ENCODE measurements at places on chromosomes 13 and 19.
A peak's percentile ranks its signal among the peaks of the same experiment; 100 is the strongest.

DNA sequence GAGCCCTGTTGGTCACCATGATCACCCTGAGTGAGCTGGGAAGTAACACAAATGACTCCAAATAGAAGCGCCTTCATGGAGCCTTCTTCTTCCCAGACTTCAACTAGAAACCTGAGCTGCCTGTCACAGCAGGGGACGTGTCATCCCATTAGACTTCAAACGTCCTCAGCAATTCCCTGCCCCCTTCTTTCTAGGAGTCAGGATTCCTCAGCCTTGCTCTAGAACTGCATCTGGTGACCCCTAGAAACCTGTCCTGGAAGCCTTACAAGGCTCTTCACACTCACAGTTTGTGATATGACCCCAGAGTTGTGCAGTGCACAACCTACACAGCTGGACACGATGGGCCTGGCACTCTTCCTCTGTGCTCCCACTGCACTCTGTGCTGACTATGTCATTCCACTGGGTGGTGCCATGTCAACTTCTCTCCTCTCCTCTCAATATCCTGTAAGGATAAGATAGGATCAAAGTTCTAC, 23.6 kb upstream of the TTYH1 start:
- DNase-seq = no peak

DNA sequence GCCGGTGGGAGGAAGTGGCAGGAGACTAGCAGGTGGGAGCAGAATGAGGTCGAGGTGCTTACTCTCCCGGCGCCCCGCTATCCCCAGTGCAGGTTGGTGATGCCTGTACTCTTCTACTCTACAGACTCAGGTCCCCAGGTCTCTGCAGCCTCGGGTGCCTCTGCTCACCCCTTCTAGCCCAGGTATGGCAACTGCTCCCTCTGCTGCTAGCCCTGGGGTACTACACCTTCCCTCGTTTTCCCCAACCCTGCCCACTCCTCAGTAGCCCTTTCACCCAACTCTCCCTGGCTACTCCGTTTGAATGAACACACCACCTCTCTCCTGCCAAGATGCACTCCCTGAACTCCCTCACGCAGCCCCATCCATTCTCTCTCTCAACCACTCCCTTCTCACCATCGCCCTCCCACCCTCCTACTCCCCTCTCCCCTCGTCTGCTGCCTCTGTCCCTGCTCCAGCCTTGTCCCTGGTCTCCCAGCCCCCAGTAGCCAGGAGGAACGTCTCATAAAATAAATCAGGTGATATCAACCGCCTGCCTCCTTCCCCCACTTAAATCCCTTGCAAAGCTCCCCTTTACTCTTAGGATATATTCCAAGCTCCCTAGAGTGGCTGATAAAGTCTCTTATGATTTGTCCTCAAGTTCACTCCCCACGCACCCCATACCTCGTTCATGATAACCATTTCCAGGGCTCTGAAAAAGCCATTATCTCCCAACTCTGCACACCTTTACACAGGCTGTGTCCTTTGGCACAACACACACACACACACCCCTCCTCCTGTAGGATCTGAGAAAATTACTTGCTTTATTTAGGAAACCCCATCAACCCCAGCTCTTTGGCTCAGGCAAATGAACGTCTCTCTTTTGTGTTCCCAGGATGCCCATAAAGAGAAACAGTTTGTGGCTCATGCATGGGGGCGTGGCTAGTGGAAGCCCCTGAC, 8.2 kb upstream of the MEIS3 start:
- DNase-seq = peak; percentile 38

GRCh38 chr13:25659091-25659795, 287.5 kb downstream of the ATP8A2 start:
- DNase-seq = no peak

DNA sequence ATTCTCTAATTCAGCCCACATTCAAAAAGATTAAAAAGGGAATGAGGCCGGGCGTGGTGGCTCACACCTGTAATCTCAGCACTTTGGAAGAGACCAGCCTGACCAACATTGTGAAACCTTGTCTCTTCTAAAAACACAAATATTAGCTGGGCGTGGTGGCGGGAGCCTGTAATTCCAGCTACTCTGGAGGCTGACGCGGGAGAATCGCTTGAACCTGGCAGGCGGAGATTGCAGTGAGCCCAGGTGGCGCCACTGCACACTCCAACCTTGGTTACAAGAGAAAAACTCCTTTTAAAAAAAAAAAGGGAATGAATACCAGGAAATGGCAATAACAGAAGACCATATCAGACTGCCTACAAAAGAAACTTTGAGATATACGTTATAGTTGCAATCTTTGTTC, 1244.5 kb downstream of the PCDH9 start:
- DNase-seq = no peak

- no peak for DNase-seq
These were observed 58.3 kb downstream of the RAB20 start for GRCh38 chr13:110503037-110503901.

DNA sequence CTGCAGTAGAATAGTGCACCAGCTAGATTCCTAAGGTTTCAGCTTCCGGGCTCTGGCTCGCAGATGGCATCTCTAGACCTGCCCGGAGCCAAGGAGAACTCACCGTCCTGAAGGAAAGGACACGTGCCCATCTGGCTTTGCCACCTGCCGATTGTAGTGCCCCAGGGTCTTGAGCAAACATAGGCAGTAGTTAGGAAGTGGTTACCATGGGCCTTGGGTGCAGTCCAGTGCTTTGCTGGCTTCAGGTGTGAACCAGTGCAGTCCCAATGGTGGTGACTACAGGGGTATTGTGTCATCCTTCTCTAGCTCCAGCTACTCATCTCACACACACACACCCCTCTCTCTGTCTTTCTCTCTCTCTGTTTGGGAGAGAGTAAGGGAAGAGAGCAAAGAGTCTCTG, 61.4 kb upstream of the TEX29 start:
- no peak for DNase-seq

GRCh38 chr19:17121736-17122293, 46.2 kb downstream of the MYO9B start:
- DNase-seq = no peak

DNA sequence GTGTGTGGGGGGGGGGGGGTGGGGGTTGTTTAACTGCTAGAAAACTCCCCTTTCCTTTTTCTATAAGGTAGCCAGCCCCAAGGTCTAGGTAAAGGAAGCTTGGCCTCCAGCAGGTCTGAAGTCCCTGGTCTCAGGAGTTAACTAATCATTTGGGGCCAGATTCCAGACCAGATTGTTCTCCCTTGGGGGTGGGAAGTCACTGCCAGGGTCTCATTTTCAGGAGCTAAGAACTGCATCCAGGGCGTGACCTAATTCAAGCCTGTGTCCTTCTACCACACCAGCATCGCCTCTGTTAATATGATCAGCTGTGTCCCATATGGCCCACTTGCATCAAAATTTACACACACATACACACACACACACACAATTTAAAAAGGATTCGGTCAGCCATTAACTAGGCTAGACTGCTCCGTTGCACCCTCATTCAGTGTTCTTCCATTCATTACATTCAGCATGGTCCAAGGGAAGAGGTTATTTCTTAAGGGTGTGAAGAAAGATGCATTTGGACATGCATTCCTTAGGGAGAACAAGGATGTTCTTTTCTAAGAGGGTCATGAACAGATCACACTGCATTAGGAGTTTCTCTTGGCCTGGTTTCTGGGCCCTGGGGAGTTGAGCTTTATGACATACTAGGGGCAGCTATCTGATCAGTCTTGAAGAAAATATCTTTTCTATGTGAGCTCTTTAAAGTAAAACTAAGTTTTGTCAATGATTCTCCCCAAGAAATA, 91.0 kb downstream of the FGF14 start:
- no peak for DNase-seq

DNA sequence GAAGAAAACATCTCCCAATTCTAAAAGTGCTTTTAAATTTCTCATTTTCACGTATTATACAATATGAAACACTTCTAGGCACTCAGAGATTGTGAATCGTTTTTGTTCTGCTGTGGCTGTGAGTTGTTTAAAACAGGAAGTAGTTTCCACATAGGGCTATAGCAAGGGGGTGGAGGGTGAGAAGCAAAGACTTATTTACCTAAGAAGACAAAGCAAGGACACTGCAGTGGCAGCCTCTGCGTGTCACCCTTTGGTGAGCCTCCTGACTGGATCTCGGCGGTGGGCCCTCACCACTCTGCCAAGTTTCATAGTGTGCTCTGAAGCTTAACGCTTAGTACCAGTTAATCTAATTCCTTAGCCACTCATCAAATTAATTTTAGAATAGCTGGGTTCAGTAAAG, 56.8 kb downstream of the TNFSF13B start:
- DNase-seq = no peak

DNA sequence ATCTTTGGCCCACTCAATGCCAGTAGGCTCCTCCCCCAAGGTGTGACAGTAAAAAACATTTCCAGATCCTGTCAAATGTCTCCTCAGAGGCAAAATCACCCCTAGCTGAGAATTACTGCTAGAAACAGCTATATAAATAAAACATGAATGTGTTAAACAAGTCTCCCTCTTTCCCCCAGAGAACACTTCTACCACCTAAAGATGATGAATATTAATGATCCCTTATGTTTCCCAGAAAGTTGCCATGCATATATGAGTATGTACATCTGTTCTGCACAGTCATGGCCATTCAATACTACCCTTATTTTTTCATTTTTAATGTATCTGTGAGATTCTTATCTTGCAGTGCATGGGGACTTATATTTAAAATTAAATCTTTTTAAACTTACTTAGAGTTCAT, 230.0 kb downstream of the SHISA2 start:
- no peak for DNase-seq

DNA sequence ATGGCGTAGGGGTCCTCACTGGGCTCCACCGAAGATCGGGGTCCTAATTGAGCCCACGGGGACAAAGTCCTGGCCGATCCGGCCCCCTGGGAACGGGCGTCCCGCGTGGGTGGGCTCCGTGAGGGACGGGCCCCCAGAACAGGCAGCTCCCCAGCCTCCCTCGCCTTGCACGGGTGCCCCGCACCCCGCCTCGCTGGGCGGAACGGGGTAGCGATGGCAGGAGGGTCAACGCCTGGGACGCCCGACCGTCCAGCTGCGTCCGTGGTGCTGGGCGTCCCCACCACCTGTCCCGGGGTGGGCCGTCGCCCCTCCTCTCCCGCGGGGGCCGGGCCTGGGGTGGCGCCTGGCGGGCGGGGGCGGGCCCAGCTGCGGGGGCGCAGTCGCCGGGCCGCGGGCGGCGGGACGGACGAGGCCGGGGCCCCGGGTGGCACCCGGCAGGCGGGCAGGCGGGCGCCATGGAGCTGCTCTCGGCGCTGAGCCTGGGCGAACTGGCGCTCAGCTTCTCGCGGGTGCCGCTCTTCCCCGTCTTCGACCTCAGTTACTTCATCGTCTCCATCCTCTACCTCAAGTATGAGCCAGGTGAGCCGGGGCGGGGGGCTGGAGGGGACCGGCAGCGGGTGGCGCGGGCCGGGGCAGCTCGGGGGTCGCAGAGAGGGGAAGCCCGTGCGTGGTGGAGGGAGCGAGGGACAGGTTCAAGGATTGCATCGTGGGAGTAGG, at the start of gene TMEM38A:
TMEM38A (plus strand) TSS at position 377 of the 717 bp plus-strand sequence; CDS start at position 456, 79 bp downstream.
- DNase-seq = no peak

GRCh38 chr19:14544977-14545715, 15.8 kb downstream of the TECR start:
- no peak for DNase-seq

- DNase-seq = no peak
These were observed 263.7 kb downstream of the DACH1 start for GRCh38 chr13:71603255-71603654.

- DNase-seq = no peak
These were observed 14.7 kb downstream of the UBAC2 start for GRCh38 chr13:99215184-99215830.

- no peak for DNase-seq
These were observed 634 bp upstream of the DIAPH3 start for GRCh38 chr13:60164234-60164889.

GRCh38 chr13:80215368-80215767, 125.6 kb downstream of the SPRY2 start:
- no peak for DNase-seq

DNA sequence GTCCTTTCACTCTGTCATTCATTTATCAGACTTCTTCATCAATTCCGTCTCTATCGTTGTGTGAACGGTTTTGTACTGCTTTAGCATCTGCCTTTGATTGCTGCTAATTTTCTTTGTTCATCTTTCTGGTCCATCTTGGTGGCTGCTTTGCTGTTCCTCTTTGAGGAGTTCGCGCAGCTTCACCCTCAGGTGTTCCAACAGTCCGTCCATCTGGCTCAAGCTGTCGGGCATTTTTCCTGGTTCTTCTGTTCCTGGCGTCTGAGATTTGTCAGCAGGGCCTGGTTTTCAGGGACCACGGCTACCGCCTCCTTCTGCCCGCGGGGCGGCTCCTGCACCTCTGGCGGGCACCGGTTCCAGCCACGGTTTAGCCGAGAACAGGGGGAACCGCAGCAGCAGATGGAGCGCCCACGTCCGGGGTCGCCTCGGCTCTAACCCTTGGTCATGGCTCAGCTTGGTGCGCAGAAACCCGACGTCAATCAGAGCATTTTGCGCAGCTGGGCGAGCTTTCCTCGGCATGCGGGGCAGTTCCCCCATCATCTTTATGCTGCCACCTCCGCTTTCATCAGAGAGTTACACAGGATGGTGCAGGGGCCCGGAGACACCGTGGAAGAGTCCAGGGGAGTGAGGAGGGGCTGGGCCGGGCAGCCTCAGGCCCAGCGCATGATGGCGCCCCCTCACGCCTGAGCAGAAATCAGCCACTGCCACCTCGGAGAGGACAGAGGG, 89.5 kb downstream of the ZNF100 start:
- DNase-seq = no peak

GRCh38 chr13:111903143-111903542, 163.8 kb upstream of the SOX1 start:
- DNase-seq = no peak

- no peak for DNase-seq
These were observed 2.6 kb downstream of the P2RY11 start for GRCh38 chr19:10113964-10114650.

GRCh38 chr13:50766013-50766412, 77.5 kb downstream of the DLEU7 start:
- no peak for DNase-seq

DNA sequence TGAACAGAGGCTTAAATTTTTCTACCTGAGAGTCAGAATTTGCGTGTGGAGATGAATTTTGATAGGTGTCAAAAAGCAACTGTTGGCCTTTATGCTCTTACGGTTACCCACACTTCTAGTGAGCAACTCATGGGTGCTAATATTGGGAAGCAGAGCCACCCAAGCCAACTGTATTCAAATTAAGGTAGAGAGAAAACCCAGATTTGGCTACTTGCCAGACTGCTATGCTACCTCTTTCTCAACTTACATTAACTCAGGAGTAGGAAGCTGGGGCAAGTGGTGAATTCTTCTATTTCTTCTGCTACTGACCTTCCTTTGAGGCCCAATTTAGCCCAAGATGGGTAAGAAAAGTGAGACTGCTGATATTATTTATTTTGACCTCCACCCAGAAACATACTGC, 83.9 kb downstream of the OLFM4 start:
- no peak for DNase-seq

GRCh38 chr19:28297586-28298157, 915.3 kb downstream of the UQCRFS1 start:
- no peak for DNase-seq

Data from KG1 (cell line).